Stimulated activated CD4-positive, alpha-beta T cell treated with anti-CD3 and anti-CD28 coated beads, Interleukin-12 subunit alpha, Interleukin-12 subunit beta, amount 100 ng/mL, for 48 hours (primary cell): ENCODE measurements at places on chromosomes 11 and 22.

GRCh38 chr22:37023743-37024338, 4.3 kb downstream of the MPST start:
- DNase-seq = no peak

GRCh38 chr11:64592234-64592615, 1.2 kb downstream of the SLC22A12 start:
- no peak for DNase-seq

- no peak for DNase-seq
Measured at GRCh38 chr11:70540196-70540595, 141.9 kb downstream of the CTTN start.

DNA sequence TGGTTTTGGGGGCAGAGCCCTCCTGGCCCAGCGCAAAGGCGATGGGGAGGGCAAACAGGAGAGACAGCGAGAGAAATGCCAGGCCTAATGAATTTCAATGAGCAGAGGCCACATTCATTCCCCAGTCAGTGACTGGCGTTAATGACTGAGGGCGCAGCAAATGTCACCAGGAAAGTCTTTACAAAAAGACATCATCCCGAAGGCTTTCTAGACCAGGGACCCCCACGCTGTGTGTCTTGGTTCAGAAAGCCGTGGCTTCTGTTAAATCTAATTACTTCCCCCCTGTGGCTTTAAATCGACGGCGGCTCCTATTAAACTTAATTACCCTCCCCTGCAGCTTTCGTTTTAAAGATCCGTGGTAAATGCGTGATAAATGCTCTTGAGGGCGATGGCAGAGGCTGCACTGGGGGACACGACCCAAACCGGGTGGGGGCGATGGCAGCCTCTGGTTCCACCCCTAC, 1.6 kb upstream of the FGF19 start:
- no peak for DNase-seq

DNA sequence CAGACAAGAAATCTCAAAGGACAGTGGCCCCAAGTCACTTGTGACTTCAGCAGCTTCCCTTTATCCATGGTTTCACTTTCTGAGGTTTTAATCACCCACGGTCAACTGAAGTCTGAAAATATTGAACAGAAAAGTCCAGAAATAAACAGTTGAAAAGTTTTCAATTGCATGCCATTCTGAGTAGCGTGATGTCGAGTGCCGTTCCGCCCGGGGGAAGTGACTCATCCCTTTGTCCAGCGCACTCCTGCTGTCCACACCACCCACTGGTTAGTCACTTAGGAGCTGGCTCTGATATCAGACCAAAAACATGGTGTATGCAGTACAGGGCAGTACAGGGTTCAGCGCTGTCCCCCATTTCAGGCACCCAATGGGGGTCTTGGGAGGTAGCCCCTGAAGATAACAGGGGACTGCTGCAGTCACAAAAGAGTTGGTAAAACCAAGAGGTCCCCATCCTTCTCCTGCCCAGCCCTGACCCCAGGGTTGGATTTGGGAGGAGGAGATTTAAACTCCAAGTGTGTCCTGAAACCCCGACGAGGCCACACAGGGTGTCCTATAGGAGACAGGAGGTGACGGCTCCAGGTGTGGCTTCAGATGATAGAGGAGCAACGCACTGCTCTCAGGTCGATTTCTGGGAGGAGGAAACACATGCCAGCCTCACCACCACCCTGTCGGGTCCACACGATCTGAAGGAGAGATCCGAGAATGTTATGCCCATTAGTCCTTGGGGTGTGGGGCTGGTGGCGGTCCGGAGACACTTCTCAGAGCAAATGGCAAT, 390.1 kb downstream of the CTTN start:
- DNase-seq = no peak

GRCh38 chr22:45218976-45219375, 21.7 kb downstream of the KIAA0930 start:
- DNase-seq = peak; percentile 43

DNA sequence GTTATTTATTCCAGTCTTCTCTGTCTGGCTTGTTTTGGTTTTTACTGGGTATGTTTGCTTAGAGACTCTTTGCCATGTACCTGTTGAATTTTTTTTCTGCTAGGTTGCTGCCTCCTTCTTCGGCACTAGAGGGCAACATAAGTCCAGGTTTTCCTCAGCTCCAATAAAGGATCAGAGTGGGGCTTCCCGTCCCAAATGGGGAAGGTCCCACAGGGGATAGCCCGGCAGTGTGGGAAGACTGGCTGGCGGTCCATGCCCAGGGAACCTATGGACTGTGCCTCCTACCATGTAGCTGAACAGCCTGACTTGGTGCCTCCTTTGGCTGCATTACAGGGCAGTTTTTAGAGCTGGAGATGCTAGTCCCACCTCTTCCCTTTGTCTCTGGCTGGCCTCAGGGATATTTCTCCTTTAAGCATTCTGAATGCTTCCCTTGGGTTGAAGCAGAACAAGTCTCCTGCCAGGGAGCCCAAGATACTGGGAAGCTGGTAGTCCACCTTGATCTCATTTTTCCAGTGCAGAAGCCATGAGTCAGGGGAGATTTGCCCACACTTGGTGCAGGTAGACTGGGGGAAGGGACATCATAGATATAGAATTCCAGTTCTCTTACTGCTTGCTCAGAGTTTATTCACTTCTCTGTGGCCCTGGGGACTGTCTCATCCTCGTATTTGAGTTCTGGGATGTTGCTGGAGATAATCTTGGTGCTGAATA, 60.2 kb downstream of the BRD1 start:
- DNase-seq = peak; percentile 12

- DNase-seq = no peak
Measured at GRCh38 chr11:44066732-44067141, 667 bp downstream of the ACCS start.

GRCh38 chr11:8329847-8330361, 66.2 kb upstream of the LMO1 start:
- DNase-seq = no peak

- no peak for DNase-seq
Measured at GRCh38 chr11:103344886-103345285, 235.7 kb downstream of the DYNC2H1 start.

DNA sequence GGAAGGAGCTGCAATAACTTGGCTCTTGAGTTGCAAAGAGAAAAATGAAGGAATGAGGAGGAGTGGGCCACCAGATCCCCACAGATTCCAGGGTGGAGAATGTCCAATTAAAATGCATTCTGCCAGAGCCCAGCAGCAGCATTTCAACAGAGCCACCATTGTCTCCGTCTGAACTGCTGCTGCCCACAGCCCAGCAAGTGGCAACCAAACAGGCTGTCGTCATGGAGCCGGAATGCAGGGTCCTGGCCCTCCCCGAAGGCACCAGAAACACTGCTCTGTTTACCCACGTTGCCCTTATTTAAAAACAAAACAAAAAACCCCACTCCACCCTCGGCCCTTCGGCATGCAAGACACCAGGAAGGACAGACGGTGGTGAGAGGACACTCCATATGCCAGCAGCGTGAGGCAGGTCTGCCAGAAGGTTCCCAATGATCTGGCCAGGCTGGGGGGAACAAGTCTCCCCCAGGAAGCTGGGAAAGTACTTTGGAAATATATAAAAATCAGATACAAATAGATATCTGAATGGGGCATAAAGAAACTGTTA, 32.5 kb downstream of the PLEKHA7 start:
- DNase-seq = no peak

DNA sequence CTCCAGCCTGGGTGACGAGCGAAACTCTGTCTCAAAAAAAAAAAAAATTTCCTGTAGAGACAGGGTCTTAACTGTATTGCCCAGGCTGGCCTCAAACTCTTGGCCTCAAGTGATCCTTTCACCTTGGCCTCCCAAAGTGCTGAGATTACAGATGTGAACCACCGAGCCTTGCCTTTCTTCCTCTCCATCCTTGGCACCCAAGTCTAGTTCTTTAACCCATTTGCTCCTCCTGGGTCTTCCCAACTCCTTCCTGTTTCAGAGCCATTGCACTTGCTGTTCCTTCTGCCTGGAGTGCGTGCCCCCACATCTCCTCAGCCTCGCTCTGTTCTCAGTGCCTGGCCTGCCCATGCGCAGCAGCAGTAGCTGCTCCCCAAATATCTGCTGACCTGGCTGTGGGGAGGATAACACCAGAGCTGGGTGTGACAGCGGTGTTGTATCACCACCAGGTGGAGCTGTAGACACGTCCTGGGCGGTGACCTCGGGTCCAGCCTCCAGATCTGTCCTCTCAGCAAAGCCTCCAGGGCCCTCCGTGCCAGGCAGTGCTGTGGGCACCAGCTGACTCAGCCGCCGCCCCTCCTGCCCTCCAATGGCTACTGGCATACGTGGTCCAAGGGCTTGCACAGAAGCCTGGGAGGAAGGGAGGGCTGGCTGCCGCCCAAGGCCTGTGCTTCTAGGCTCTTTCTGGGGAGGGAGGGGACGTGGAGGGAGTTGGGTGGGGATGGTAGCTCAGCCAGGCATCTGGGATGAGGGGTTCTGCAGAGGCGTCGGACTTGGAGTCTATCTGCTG, 22.0 kb downstream of the TEF start:
- DNase-seq = peak; percentile 81

GRCh38 chr22:33920197-33920540, at the start of gene LARGE1:
LARGE1 (minus strand) TSS chr22:33920476.
- no peak for DNase-seq

- DNase-seq = no peak
Measured at GRCh38 chr11:93905384-93905783, 55.0 kb upstream of the VSTM5 start.

DNA sequence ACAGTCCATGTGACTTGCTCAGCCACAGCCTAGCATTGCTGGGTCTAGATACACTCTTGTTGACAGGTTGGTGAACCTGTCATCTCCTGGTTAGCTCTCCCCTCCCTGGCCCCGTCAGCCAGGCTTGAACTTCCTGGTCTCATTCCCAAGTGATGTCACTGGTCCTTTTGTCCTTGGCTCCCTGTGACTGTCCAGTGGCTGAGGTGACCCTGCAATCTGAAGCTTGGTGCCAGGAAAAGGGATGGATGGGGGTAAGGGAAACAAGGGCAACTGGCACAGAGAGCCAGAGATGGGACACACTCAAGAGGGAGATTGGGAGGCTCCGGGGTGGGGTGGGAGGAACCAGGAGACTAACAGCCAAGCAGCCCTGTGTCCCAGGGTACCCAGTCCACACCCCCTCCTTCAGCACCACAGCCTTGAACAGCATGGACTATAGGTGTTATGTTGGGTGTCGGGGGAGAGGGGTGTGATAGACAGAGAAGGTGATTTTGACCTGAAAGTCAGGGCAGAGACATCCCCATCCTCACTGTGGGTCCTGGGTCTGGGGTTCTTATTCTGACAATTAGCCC, 63.8 kb upstream of the THY1 start:
- no peak for DNase-seq

- no peak for DNase-seq
Measured at GRCh38 chr11:79059141-79059540, 381.7 kb downstream of the TENM4 start.

DNA sequence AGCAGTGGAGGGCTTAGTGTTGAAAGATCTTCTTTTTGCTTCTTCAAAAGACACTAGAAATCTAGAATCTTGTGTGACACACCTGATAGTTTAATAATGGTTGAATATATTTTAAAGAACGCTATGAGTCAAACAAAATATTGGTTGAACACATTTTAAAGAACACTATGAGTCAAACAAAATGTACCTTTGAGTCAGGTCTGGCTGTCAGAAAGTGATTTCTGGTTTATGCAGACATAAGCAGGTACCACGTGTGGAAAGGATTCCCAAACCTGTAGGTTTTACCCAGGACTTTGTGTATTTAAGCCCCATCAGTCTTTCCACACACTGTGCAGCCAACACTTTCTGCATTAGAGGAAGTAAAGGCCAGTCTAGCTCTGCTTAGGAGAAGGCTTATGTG, 366.7 kb upstream of the TENM4 start:
- no peak for DNase-seq

GRCh38 chr22:37677493-37677974, 2.1 kb downstream of the LGALS1 start:
- DNase-seq = no peak

DNA sequence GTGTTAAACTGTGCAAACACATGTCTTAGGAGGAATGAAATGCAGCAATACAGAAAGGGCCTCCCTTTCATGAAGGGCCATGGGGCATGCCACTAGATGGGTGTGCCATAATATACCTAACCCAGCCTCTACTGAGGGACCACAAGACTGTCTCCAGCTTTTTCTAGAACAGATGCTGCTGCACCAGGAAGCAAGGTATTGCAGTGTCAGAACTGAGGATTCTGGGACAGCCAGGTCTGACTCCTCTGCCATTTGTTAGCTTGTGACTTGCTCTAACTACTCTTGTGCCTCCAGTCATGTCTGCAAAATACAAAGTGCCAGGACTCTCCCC, 53.2 kb downstream of the HIRA start:
- DNase-seq = no peak
